ENCODE measurements at places on chromosomes 5 and 9. TPM values are rescaled to one million over a fixed set of nuclear protein-coding genes. Genes with fewer than 3 reads are reported as not detected.

- DNase-seq: no peak
Observed at GRCh38 chr5:68122439-68123328, 92.9 kb upstream of the PIK3R1 start.

The CDC20B gene
- not detected for total RNA-seq

The CDH9 gene
- total RNA-seq: not detected

GRCh38 chr9:126569036-126569435 is 44.7 kb upstream of the LMX1B start:
- no peak for DNase-seq

GRCh38 chr5:135219868-135220267 is 179.2 kb downstream of the MACROH2A1 start:
- DNase-seq: no peak

GRCh38 chr5:139903795-139904565 is 108.4 kb downstream of the PSD2 start:
- no peak for DNase-seq

GRCh38 chr5:98904780-98905179 is 24.0 kb downstream of the CHD1 start:
- no peak for DNase-seq

- no peak for DNase-seq
Observed at GRCh38 chr5:109329333-109330237, 80.2 kb downstream of the PJA2 start.

The FOXD4L4 gene
- 0.15 TPM for total RNA-seq

DNA sequence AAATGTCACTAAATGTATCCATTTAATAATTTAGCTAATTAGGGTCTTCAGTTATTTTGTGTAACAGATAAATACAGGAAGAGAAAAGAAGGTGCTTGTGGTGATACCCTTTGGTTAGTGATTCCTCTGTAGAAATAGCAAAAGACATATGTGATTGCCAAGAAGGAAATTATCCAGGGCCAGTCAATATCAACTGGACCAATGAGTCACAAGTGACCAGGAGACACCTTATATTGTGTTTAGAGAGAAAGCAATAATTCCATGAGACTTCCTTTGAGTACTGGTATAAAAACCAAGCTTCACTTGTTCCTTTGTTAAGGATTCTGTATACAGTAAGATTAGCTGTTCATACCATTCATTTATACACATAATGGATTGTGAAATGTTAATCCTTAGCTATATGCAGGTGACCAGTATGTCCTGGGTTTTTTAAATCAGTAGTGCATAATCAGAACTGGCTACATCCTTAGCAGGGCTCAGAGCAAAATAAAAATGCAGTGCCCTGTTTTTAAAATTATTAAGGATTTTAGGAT is 11.7 kb upstream of the F2R start:
- no peak for DNase-seq

DNA sequence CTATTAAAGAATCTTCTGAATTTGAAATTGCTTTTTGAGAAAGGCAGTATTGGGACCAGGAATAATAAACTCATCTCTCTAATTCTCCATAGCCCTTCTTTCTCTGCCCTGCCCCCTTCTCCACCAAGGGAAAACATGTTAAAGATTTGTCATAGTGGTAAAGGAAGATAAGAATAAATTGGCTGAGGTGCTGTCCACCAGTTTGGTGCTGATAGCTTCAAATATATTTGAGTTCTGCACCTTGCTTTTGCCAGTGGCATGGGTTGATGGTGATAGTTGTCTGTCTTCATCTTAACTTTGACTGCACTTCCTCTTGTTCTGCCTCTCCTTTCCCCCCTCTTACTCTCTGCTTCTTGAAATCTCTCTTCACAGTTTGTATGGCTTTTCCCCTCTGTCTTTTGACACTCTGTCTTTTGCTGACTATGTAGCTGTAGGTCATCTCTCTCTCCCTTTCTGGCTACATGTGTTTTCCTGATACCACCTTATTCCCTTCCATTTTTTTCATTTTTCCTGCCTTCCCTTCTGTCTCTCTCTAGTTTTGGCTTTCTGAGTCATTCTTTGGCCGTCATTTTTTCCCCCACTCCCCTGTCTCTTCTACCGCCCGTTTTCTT is 56.6 kb downstream of the NDUFS4 start:
- DNase-seq: no peak

- no peak for DNase-seq
Observed at GRCh38 chr9:106025453-106025852, 331.1 kb downstream of the TMEM38B start.

GRCh38 chr5:79590396-79590999 is 21.7 kb upstream of the TENT2 start:
- no peak for DNase-seq

DNA sequence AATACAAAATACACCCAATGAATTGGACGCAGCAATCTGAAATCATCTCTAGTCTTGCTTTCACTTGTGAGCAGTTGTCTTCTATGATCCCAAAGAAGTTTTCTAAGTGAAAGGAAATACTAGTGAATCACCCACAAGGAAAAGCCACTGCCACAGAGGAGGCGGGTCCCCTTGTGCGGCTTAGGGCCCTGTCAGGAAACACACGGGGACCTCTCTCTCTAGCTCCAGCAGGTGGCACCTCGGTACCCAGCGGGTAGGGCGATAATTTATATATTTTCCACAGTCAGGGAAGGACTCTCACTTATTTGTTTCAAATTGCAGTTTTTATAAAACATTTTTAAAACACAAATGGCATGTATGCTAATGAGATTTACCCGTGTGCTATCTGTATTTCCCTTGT is 417.1 kb downstream of the KDM4C start:
- no peak for DNase-seq

DNA sequence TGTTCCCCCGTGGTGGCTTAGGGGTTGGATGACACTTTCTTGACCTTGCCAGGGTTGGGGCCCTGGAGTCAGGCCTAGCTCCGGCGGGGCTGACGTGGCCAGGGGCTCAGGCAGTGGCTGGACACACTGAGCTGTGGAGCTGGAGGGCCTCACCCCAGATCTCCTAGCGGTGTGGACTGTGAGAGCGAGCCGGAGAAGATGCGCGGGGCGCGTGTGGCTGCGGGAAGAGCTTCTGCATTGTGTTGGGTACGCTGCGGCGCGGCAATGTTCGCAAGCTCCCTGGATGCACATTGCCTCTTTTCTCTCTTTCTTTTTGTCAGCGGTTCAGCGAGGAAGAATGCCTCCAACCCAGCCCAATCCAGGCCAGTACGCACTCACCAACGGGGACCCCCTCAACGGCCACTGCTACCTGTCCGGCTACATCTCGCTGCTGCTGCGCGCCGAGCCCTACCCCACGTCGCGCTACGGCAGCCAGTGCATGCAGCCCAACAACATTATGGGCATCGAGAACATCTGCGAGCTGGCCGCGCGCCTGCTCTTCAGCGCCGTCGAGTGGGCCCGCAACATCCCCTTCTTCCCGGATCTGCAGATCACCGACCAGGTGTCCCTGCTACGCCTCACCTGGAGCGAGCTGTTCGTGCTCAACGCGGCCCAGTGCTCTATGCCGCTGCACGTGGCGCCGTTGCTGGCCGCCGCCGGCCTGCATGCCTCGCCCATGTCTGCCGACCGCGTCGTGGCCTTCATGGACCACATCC is 4.8 kb downstream of the NR2F1 start:
- DNase-seq: no peak

- no peak for DNase-seq
Observed at GRCh38 chr9:116482740-116483139, 204.4 kb upstream of the TRIM32 start.

GRCh38 chr9:75382126-75382525 is 293.8 kb downstream of the OSTF1 start:
- no peak for DNase-seq

The PLAC8L1 gene
- total RNA-seq: 0.94 TPM

DNA sequence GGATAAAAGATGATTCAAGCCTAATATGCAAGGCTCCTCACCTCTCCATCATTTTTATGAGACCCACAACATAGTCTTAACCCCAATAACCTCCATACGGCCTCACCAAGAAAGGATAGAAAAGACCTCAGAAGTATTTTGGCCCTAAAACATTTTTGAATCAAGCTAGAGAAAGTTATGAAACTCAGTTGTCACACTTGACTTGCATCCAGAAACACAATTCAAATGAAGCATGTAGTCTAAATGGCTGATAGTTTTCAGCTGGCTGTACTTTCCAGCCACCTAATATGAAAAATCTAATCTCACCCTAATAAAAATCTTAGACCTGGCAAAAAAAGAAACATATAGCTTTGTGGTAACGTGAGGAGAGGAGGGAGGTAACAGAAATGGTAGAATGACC is 116.1 kb downstream of the ARL15 start:
- DNase-seq: no peak

The SLC34A3 gene
- total RNA-seq: not detected

The SLC2A6 gene
- total RNA-seq: 3.4 TPM

GRCh38 chr9:37410969-37411785 is 11.3 kb upstream of the GRHPR start:
- DNase-seq: no peak

The CFAP90 gene
- total RNA-seq: not detected

GRCh38 chr9:1960342-1961042 is 54.7 kb upstream of the SMARCA2 start:
- DNase-seq: no peak

DNA sequence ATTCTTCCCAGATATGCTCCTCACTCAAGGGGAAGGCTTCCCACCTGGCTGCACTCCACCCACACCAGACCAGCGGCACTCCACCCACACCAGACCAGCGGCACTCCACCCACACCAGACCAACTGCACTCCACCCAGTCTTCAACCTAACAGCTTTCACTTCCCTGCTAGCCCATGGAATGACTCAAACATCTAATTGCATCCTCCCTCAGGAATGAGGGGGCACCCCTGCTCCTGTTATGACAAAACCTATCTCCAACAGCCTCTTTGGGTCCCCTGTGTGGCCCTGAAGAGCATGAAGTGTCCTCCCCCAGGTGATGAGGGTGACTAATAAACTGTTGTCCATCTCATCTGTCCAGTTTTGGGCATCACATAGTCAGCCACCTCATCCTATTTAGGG is 556.6 kb upstream of the TUSC1 start:
- DNase-seq: no peak
